ENCODE measurements at places on chromosomes 11 and 22.

DNA sequence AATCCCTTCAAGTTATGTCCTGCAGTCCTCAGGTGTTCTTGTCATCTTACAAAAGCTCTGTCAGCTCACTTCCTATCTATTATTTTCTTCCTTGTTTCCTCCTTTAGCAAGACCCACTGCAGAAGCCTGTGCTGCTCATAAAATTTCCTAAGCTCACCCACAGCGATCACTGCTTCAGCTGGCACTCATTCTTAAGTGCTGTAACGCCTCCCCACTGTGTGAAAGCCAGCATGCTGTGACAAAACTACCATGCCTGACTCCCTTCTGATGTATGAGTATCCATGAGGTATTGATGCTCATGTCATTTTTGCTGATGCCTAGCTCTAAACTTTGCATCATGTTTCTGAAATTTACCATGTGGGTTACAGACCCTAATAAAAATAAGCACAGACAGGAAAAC lies 41.5 kb upstream of the CNTN5 start:
- no peak for DNase-seq

DNA sequence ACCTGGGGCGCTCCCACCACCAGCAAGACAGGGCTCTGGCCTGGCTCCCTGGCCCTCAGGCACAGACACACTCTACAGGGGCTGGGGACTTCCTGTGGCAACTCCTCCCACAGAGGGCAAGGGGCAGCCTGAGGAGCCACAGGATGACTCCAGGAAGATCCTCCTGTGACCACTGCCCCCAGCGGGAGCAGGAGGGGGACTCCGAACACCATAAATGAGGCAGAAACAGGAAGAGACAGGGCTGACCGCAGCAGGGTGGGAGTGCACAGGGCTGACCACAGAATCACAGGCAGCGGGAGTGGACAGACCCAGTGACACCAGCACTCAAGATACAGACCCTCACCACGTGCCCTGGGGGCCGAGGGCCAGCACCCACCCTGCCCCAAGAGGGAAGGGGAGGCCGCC lies 10.8 kb downstream of the ARAP1 start:
- DNase-seq = no peak

GRCh38 chr11:94961255-94961654 lies 12.1 kb downstream of the CWC15 start:
- DNase-seq = no peak

- DNase-seq = no peak
These were observed 398.1 kb upstream of the API5 start for GRCh38 chr11:42913731-42914130.

DNA sequence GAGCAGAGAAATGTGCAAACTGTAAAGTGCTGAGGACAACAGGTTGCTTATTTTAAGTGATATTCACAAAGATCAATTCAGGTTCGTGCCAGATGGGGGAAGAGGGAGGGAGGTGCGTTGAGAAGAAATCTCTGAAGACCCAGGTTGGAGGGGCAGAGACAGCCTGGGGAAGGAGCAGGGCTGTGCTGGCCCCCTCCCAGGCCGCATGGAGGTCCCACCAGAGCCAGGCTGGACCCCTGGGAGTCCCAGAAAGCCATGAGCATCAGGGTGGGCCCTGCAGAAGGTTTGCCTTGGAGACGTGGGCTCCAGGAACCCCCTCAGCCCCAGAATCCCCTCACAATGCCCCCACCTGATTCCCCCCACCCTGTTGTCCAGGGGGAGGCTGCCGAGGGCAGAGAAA lies 47.4 kb downstream of the IGLL1 start:
- DNase-seq = no peak

Data from hypothalamus (tissue), 51 donors.